ENCODE measurements at places on chromosomes 1 and 21.

- no peak for DNase-seq
Measured at GRCh38 chr1:99919220-99919619, 50.6 kb upstream of the SLC35A3 start.

DNA sequence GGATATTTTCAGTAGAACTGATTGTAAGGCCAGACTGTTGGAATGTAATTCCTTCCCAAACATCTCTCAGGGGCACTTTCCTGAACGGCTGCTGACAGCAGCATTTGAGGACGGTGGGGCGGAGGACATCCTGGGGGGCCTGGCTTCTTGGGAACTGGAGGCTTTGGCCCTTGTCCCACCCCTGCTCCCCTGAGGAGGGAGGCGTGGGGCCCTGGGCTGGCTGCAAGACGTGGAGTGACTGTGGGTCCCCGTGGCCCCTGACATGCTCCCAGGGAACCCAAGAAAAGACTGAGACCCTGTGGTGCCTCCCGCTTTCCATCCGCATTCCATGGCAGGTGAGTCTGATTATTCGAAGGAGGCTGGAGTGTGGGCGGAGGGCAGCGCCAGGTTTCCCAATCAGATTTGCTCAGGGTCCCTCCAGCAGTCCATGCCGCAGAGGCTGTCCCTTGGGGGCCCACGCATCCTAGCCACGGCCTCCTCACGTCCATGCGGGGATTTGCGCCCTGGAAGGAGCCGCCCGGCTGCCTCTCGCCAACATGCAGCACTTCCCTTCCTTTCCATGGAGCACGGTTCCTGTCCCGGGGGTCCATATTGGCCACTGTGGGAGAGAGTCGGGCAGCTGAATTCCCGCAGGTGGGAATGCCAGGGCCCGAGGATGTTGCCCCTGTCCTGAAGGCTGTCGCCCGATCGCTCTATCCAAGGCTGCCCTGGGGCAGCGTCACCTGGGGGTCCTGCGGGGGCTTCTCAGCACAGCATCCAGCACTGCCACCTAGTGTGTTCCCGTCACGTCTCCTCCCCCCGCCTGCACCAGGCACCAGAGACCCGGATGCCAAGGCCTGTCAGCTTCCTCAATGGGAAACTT is 69.0 kb downstream of the FAAP20 start:
- no peak for DNase-seq

- no peak for DNase-seq
Measured at GRCh38 chr21:36437745-36438128, 42.2 kb downstream of the CLDN14 start.

GRCh38 chr1:1782399-1783221 is 4.3 kb upstream of the NADK start:
- DNase-seq, result peak; percentile 50

DNA sequence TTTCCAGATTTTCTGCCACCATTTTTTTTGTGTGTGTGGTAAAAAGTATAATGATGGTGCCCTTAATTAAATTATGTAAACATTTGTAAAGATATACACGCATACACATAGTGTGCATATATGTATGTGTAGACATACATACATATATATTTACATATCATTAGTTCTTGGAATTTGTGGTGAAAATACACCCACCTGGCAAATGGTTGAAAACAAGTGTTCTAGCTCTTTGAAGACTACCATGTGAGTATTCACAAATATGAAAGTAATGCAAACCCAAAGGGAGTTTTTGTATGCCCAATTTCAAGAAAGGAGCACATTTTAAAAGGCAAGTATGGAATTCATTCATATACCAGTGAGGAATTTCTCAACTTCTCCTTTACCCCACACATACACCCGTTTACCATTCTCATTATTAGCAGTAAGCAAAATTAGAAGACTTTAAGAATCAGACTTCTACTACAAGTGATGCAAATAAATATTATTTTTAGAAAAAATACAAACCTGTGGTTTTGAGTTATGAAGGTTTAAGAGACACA is 8.0 kb downstream of the RABGAP1L start:
- DNase-seq, result no peak

- DNase-seq, result no peak
Measured at GRCh38 chr21:46323227-46323709, 402 bp downstream of the C21orf58 start.

DNA sequence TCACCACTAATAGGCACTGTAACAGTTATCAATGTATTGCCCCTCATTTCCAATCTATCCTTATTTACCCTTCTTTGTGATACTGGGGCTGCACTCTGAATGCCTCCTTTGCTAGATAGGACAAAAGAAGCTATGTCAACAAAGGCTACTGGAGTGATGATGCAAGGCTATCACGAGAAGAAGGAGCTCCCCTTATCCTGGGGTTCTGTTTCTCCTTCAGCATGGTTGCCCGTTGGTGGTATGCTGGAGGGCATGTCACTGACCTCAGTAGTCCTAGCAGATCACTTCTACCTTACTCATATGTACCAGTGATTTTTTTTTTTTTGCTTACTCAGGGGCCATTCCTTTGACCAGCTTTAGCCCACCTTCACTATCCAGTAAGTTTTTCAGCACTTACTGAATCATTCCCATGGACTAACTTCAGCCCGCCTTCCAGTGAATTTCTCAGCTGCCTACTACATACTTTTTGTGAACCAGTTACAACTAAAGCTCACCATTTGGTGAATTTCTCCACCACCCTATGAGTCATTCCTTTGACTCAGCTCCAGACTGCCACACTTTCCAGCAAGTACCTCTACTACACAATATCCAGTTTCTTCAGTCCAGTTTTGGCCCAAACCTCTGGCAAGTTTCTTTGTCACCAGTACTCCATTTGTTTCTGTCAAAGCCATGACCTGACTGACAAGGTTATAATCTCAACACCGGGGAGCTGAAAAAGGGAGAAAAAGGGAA is 944.5 kb downstream of the KCNT2 start:
- DNase-seq, result no peak

DNA sequence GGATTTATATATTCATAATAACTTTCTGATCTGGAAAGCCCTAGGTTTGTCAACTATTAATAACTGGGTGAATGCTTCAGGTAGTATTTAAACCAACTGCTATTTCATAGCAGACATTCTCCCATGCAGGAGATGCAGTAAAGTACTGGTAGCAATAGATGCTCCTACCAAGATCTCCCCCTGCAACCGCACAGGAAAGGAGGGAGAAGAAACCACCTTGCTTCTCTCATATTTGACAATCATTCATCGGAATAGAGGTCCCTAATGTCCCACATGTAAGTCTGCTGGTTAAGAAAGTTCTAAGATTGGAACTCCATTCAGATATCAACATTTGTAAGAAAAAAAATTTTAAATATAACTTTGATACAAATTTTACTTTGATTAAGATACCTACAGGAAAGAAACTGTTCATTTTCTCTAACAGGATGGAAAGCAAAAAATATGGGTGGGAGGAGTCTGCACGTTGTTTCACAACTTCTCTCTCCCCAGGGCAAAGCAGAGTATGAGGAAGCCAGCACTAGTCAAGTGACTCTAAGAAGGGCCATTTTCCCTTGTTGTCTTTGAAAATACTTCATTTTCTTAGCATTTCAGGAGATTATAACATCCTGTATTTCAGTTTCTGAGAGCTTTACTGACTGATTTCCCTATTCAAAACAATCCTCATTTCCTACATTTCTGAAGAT is at the start of gene PYHIN1:
Gene PYHIN1 (plus strand): TSS at position 498 of the 683 bp plus-strand sequence. CDS start 5,359 bp downstream, outside the sequence.
- no peak for DNase-seq

- no peak for DNase-seq
Measured at GRCh38 chr1:116497656-116498055, 73.2 kb downstream of the CD58 start.

DNA sequence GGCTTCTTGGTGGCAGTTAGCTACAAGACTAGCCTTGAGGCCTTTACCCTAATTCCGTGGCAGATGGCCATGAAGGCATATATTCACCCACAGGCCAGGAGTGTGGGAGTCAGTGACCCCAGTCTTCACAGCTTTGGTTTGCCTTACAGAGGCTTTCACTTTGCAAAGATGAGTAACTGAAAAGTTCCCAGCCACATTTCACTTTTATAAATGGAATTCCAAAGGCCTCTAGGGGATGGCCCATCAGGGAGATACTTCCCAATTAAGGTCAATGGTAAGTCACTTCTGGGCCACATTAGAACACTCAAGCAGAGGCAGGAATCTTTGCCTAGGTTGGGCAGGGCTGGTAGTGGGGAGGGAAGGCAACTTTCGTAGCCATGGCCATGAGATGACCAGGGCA is 13.1 kb upstream of the HEYL start:
- DNase-seq, result no peak

- DNase-seq, result no peak
Measured at GRCh38 chr1:232789651-232790050, 15.6 kb upstream of the MAP10 start.

DNA sequence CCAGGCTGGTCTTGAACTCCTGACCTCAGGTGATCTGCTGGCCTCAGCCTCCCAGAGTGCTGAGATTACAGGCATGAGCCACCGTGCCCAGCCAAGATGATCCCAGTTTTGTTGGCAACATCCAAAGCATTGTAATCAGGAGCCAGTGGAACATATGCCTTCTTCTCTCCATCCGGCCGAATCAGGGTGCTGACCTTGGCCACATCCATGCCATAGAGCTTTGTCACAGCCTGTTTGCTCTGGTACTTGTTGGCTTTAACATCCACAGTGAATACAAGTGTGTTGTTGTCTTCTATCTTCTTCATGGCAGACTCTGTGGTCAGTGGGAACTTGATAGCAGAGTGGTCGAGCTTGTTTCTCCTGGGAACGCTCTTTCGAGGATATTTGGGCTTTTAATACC is 17.1 kb downstream of the TNFRSF8 start:
- no peak for DNase-seq

GRCh38 chr1:28646040-28646439 is 2.4 kb upstream of the RNU11 start:
- no peak for DNase-seq

GRCh38 chr1:12596007-12596821 is 21.8 kb downstream of the DHRS3 start:
- no peak for DNase-seq

DNA sequence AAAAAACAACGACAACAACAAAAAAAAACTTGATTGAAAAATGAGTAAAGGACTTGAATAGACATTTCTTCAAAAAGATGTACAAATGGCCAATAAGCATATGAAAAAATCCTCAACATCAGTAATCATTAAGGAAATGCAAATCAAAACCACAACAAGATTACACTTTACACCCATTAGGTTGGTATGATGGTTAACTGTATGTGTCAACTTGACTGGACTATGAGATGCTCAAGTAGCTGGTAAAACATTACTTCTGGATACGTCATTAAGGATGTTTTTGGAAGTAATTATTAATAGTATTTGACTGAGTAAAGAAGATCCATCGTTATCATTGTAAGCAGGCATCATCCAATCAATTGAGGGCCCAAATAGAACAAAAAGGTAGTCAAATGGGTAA is 34.9 kb upstream of the LYPLAL1 start:
- no peak for DNase-seq

- DNase-seq, result no peak
Measured at GRCh38 chr1:97164276-97164639, 442.7 kb downstream of the PTBP2 start.

- DNase-seq, result no peak
Measured at GRCh38 chr1:113178106-113178505, 105.1 kb downstream of the LRIG2 start.

- no peak for DNase-seq
Measured at GRCh38 chr1:46480959-46481646, 8.5 kb upstream of the DMBX1 start.

GRCh38 chr1:94522304-94522703 is 19.3 kb downstream of the F3 start:
- peak; percentile 41 for DNase-seq

GRCh38 chr1:22001409-22001808 is at the start of gene CELA3A:
CELA3A (plus strand) TSS chr1:22001657; CDS start chr1:22001675, 18 bp downstream.
- DNase-seq, result no peak

- DNase-seq, result no peak
Measured at GRCh38 chr1:225573216-225573615, 79.7 kb downstream of the ENAH start.

DNA sequence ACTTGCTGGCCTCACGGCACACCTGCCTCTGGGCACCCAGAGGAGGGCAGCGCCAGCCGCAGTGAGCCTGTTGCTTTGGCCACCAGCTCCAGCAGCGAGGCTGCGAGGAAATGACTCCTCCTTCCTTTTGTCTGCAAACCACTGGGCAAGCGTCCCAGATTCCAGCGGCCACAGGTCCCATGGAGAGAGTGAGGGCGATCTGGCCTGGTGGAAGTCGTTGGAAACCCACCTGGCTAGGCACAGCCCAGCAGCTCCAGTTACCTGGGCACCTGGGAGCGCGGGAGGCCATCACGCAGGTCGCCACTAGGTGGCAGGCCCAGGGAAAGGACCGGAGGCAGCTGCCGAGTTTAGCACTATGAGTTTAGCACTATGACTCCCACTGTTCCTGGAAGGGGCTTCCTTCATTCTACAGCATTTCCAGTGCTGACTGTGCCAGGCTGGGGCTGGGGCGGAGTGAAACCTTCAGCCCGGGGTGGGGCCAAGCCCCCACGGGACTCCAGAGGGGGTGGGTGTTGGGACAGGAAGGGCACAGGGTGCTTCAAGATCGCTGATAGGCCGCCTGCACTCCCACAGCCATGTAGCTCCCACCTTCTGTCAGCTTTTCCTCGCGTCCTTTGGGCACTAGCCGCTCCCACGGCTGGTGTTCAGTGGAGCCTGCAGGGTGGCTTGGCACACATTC is 1.1 kb upstream of the ESPN start:
- peak; percentile 84 for DNase-seq

DNA sequence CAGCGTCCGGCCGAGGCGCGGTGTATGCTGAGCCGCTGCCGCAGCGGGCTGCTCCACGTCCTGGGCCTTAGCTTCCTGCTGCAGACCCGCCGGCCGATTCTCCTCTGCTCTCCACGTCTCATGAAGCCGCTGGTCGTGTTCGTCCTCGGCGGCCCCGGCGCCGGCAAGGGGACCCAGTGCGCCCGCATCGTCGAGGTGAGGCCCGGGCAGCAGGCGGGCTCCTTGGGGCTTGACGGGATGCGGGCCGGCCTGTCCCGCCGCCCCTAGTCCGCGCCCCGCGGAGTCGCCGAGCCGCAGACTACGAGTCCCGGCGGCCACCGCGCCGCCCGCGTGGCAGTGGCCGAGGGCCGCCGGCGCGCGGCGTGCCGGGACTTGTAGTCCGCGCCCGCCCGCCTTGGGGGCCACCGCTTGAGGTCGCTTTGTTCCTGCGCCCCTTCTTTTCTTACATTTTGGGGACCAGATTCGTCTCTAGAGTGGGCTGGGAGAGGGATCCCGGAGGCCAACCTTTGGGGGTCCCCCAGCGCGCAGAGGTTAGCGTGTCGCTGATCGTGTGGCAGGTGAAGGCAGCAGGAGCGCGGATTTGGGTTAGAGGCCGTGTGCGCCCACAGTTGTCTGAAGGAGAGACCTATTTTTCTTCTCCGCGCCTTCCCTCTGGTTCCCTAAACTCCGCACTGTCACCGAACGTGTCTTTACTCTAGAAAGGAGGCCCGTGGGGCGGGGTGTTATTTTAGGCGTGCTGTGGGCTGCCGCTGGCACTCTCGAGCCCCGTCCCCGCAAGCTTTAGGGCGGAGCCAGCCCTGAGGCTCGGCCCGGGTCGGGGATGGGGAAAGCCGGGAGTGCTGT is 553 bp downstream of the CMPK1 start:
- DNase-seq, result peak; percentile 79

- DNase-seq, result peak; percentile 54
Measured at GRCh38 chr1:40450495-40451237, 390 bp downstream of the ZFP69B start.

- DNase-seq, result no peak
Measured at GRCh38 chr1:198908995-198909394, 270.2 kb downstream of the PTPRC start.

GRCh38 chr1:95685081-95685480 is 451.1 kb downstream of the RWDD3 start:
- peak; percentile 58 for DNase-seq
